ENCODE measurements at places on chromosomes 2 and 18.

- no peak for DNase-seq
These were observed 44.3 kb downstream of the TMEM17 start for GRCh38 chr2:62461707-62462106.

DNA sequence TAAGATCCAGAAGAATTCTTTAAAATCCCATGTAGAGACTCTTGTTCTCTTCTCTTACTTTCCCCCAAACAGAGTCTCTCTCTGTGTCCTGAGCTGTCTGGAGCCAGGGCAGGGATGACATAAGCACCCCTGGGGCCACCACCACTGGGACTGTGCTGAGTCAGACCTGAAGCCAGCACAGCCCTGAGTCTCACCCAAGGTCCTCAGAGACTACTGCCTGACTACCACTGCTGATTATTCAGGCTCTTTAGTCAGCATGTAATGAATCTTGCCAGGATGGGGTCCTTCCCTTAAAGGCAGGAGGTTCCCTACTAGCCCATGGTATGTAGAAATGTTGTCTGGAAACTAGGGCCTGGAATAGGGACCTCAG, 34.9 kb upstream of the DYNC1I2 start:
- DNase-seq, result no peak

- DNase-seq, result no peak
These were observed 33.1 kb downstream of the LRRFIP1 start for GRCh38 chr2:237660381-237660900.

- no peak for DNase-seq
These were observed 437.5 kb upstream of the NXPH2 start for GRCh38 chr2:139217641-139218040.

DNA sequence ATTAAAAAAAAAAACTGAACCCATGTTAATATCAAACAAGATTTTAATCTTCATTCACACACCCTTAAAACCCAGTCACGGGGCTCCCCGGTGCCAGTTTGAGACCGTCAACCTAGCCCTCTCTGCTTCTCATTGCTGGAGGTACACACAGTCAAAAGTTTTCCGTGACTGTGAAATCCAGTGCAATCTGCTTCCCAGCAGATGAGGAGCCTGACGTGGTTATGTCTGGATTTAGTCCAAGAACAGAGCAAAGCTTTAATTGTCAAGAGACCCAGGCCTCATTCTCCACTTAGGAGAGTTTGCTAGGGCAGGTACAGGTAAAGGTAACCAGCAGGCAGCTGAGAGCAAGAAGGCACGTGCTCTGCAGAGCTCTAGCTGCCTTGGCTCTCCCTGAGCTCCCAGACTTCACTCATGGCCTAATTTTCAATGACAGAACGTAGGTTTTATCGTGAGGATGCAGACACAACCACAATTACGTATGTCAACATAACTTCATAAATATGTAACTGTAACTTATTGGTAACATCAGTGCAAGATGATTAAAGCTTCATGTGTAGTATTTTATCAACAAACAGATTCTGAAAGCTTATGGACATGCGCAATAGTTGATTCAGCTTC, 56.3 kb downstream of the SLC16A14 start:
- no peak for DNase-seq
